Heart right ventricle (tissue), 16 donors: ENCODE measurements at places on chromosomes 16 and 17. TPM values are rescaled to one million over a fixed set of nuclear protein-coding genes. Genes with fewer than 3 reads are reported as not detected.
A peak's percentile ranks its signal among the peaks of the same experiment; 100 is the strongest.

GRCh38 chr17:7897773-7898172, 9.2 kb downstream of the CHD3 start:
- no peak for DNase-seq

CHST5 gene
- 1.4 TPM for total RNA-seq

HAS3 gene
- total RNA-seq: 0.30 TPM

PLCG2 gene
- total RNA-seq: 10.3 TPM

DNA sequence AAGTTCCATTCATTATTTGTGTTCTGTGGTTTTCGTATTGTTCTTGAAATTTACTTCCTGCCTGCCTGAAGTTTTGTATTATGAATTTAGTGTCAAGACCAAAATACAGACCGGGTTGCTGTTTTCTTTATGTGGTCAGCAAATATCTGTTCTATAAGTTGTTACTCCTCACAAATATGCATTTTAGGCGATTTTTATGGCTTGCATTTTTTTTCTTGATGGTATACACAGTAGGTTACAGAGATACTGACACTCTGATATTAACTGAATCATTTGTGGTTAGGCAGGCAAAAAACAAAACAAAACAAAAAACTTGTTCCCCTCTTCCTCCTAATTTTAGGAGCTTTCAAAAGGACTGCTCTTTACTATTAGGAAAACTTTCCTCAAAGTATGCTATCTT, 52.6 kb downstream of the BCAS3 start:
- DNase-seq: no peak

DNA sequence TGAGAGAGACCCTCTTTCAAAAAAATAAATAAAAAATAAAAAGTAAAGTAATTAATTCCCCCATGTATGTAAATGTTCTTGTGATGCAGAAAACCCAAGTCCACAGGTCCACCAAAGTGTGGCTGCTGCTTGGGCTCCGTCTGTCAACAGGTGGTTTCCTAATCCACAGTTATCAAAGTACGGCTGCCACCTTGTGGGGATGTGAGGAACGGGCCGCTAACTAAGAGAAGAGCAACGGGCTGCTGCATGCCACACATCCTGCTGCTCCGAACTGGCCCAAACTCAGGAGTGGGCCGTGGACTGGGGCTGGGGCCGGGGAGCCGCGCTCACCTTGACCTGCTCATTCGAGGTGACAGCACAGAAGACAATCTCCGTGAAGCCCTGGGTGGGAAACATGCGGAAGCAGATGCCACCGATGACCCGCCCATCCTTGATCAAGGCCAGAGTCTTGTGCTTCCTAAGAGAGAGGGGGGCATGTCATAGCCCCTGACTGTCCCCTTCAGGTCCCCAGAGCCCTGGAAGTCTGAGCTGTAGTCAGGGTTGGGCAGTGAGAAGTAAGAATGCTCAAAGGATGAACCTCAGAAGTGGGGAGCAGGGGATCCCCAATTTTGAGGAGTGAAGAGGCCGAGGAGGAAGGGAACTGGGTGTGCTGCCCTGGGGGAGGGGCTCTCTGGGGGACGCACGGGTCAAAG, 4.3 kb downstream of the KAT2A start:
- peak; percentile 85 for DNase-seq

CSH1 gene
- total RNA-seq: not detected

GRCh38 chr16:87407511-87408112, 15.5 kb downstream of the MAP1LC3B start:
- DNase-seq: no peak

DNA sequence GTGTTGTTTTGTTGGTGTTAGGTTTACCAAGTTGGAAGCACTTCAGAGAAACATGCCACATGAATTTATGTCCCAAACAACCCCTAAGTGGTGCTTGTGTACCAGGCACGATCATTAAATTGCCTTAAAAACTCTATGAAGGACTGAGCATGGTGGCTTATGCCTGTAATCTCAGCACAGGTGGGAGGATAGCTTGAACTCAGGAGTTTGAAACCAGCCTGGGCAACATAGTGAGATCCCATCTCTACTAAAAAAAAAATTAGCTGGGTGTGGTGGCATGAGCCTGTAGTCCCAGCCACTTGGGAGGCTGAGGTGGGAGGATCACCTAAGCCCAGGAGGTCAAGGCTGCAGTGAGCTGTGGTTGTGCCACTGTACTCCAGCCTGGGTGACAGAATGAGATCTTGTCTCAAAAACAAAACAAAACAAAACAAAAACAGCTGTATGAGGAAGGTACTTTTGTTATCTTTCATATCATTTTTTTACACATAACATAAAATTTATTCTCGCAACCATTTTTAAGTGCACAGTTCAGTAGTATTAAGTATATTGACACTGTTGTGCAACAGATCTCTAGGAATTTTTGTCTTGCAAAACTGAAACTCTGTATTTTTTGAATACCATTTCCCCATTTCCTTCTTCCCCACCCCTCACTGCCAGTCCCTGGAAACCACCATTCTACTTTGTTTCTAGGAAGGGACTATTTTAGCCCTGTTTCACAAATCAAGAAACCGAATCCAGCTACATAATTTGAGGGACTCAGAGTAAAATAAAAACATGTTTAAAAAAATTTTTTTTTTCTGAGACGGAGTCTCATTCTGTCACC, 14.3 kb upstream of the RBBP6 start:
- DNase-seq: no peak

- no peak for DNase-seq
Measured at GRCh38 chr16:6926341-6926740, 406.3 kb upstream of the RBFOX1 start.

TBX6 gene
- 0.54 TPM for total RNA-seq

GRCh38 chr17:73987395-73987794, 216.1 kb upstream of the RPL38 start:
- no peak for DNase-seq

KRTAP4-3 gene
- not detected for total RNA-seq

TBX21 gene
- total RNA-seq: not detected

GRCh38 chr17:63420868-63421680, 25.0 kb downstream of the CYB561 start:
- DNase-seq: no peak

ATP6V0D1 gene
- total RNA-seq: 84.7 TPM

DNA sequence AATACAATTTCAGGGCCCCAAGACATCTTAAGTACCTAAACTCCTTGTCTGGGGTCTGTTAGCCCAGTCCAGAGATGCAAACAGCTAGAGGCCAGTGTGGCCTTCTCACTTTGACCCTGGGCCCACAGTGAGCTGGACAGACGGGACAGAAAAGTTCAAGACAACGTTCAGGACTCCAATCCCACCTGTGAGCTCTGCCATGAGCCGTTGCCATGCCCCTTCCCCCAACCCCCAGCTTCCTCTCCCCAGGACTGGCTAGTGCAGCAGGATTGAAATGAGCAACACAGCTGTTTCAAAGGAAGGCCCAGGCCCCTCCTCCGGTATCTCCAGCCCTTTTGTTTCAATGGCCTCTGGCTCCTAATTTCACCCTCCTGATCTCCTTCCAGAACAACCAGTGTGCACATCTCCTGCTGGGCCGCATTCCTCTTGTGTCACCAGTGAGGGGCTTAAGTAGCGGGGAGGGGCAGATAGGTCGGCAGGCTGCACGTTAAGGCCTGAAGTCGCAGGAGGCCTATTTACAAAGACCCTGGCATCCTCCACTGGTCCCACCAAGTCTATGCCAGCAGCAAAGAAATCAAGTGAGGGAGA, 11.3 kb downstream of the AXIN2 start:
- no peak for DNase-seq

KCNJ18 gene
- not detected for total RNA-seq

GRCh38 chr17:31687505-31688126, 171.4 kb downstream of the COPRS start:
- no peak for DNase-seq

DNA sequence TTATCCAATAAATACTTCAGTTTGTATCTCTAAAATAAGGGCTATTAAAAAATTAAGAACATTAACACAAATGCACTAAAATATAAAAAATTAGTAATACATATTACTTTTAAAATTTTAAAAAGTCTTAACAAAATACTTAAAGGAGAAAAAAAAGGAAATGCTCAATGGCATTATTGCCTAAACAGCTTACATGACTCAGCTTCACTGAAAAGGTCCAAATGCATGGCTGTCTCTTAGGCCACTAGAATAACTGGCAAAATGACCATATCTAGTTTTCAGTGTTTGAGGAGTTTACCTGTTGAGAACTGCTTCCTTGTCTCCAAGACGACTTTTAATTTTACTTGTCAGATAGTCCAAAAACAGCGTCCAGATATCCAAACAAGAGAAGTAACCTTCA, 66.0 kb downstream of the XPO6 start:
- no peak for DNase-seq

TAT gene
- total RNA-seq: not detected

DNA sequence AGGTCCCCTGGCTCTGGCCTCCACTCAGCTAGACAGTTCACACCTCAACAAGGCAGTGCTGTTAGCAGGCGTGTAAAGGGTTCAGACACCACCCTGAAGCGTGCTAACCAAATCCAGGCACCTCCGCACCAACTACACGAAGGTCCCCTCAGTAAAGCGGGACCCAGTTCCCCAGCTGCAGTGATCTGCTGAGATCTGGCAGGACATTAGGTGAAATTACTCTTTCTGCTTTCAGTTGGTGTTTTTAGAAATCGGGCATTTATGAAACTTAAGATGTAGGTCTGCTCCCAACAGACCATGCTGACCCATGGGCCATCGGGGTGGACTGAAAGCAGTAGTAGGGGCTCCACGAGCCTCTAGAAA, 27.1 kb downstream of the FBXO31 start:
- no peak for DNase-seq

DNA sequence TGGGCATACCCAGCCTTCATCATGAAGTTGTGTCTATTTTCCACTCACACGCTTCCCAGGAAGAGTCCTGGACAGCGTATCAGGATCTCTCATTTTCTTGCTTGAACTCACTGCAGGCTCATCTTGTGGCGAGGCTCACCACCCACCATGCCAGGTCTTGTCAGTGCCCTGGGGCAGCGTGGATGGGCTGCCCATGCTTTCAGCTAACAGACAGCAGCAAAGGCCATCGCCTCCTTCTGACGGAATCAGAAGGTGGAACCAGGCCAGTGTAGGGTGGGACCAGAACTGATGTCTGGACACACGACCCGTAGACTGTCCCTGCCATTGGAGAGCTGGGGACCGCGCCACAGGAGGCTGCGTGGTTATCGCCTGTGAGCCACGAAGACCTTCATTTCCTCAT, 169.4 kb downstream of the FOXL1 start:
- no peak for DNase-seq

DNA sequence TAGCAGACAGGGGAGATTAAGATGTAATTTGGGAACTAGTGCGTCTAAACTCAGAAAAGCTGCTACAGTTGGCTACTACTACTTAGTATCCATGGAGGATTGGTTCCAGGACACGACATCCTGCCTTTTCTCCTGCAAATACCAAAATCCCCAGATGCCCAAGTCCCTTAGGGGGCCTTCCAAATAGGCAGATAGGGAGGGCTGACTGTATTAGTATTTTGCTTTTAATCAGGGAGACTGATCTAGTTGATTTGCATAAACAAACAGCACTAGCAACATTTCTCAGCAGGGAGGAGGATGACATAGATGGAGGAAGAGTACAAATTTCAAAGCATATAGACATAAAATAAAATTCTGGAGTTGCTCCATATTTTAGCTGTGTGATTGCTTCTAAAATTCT, 621.6 kb upstream of the GOT2 start:
- no peak for DNase-seq

DNA sequence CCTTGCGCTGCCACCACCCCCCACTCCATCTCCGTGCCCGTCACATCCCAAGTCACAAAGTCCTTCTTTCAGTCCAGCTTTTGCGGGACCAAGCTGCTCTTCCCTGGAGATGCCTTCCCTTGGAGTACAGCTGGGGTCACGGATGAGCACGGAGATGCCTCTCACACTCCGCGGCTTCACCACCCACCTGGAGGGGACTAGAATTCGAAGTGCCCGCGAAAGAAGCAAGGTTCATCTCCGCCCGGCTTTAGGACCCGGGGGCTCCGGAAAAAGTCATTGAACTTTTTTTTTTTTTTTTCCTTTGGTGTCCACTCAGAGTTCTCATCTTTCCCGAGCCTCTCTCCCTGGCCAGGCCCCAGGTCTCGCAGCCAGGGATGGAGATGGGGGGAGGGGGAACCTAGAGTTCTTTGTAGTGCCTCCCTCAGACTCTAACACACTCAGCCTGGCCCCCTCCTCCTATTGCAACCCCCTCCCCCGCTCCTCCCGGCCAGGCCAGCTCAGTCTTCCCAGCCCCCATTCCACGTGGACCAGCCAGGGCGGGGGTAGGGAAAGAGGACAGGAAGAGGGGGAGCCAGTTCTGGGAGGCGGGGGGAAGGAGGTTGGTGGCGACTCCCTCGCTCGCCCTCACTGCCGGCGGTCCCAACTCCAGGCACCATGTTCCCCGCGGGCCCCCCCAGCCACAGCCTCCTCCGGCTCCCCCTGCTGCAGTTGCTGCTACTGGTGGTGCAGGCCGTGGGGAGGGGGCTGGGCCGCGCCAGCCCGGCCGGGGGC, at the start of gene FKBP10:
Gene FKBP10 (plus strand): TSS at position 624 of the 771 bp plus-strand sequence. CDS start 31 bp downstream, at position 655.
- DNase-seq: peak; percentile 76
